ENCODE measurements at places on chromosomes 13 and 19.

- no peak for ATAC-seq
These were observed 56.2 kb upstream of the USPL1 start for GRCh38 chr13:30561511-30561910.

DNA sequence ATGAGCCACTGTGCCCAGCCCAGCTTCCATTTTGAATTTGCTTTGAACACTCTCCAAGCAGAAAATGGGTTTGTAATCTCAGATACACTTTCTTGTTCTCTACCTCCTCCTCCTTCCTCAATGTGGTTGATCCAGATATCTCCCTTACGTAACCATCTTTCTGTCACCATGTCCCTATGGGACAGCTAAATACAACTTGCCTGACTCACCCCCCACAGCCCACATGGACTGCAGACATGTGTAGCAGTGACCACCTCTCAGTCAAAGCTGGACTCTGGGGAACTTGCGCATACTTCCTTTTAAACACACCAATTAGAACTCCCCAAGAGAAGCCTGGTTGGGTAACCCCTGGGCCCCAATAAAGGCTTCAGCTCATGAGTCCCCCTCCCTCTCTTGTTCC, 10.8 kb upstream of the ZNF799 start:
- ATAC-seq: no peak

DNA sequence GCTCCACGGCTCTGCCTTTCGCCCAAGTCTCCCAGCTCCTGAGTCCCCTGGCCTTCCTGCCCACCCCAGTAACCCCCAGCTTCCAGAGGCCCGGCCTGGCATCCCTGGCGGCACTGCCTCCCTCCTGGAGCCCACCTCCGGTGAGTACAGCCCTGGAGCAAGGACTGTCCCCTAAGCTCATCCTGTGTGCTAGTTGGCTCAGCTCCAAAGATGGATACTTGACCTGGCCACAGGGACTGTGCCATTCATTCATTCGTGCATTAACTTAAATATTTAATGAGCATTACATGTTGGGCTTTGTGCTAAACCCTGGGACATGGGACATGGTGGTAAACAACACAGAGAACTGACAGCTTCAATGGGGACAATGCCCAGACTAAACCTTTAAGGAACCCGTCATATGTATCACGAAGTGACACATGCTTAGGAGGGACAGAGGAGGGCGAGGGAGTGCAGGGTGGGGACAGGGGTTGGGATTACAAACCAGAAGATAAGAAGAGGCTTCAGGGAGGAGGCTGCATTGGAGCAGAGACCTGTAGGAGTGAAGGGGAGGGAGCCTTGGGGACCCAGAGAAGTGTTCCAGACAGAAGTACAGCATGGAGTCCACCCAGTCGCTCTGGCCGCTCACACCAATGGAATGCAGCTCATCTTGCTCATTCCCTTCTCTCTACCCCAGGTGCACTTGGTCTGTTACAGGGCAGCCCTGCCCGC, 6.9 kb upstream of the OVOL3 start:
- ATAC-seq: no peak

DNA sequence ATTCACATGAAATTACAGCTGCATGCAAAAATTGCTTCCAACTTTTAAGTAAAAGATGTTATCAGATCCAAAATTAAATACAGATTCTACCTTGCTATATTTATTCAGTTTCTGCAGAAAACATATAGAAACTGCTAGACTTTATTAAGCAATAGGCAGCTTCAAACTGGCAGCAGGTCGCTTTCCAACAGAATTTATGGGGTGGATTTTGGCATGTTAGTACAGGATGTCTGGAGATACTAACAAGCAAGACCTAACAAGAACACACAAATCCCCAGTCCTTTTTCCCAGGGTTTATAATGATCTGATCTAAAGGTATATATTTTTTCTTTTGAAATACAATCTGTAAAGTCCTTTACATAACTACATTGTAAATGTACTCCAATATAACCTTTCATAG, 27.5 kb downstream of the TBC1D4 start:
- no peak for ATAC-seq

DNA sequence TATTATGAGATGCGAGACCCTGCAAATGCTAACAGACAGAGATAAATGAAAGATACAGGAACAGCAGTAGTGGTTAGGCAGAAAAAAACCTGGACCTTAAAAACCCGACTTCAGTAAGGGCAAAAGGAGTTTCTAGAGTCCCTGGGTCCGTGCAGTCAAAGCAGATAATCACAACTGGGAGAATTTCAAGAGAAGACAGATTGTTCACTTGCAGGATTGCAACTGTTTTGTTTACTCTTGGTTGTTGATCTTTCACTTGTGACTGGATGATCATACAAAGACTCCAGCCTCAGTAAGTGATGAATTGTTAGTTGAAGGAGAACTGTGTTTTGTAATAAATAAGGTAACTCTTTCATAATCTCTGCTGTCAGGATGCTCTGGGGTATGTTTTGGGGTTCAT, 135.1 kb downstream of the GPC6 start:
- ATAC-seq: no peak

GRCh38 chr19:33245948-33246708, 20.5 kb upstream of the SLC7A10 start:
- ATAC-seq: no peak

- peak; percentile 28 for ATAC-seq
These were observed 108.3 kb downstream of the DOCK9 start for GRCh38 chr13:98869408-98870090.

DNA sequence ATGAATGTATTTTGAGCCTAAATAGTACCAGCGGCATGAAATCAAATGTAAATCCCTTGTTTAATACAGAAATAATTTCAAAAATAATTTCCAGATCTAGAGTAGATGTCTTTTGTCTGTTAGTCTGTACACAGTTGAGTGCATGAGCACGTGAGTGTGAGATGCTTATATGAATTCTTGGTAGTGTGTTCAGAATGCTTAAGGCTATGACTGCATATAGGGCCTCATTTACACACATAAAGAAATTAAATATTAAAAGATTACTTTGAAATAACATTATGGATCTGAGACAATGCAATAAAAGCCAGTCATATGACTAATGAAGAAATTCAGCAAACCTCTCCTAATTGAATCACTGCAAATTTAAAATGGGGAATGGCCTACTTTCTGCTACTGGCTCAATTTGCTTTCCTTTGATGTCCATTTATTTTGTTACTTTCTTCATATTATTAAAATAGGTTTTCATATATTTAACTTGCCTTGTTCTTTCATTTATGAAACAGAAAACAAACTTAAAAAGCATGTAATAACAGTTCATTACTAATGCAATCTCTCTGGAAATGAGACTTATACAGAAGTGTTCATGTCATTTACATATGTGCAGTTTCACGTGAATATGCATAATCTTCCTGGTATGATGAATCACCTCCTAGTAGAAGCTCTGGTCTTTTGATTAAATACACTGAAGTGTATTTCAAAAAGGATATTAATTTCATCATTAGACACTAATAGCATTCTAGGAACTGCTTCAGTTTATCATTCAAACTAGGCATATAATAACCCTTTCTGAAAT, 4.5 kb downstream of the AMER2 start:
- ATAC-seq: peak; percentile 70

GRCh38 chr19:1538978-1539377, 15.1 kb downstream of the PLK5 start:
- ATAC-seq: no peak

DNA sequence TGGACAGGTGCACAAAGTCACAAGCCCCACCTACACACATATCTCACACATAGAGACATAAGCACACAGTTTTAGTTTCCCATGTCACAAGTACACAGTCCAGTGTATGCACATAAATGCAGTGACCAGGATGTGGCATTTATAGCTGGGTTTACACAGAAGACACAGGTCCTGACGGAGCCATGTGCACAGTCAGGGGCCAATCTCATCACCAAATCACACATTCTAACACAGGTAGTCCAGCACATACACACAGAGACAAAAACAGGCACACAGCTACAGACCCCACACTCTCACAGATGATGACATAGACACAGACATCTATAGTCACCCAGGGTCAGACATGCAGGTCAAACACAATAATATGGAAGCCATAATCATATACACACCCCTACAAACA, 2.1 kb downstream of the NUMBL start:
- no peak for ATAC-seq

DNA sequence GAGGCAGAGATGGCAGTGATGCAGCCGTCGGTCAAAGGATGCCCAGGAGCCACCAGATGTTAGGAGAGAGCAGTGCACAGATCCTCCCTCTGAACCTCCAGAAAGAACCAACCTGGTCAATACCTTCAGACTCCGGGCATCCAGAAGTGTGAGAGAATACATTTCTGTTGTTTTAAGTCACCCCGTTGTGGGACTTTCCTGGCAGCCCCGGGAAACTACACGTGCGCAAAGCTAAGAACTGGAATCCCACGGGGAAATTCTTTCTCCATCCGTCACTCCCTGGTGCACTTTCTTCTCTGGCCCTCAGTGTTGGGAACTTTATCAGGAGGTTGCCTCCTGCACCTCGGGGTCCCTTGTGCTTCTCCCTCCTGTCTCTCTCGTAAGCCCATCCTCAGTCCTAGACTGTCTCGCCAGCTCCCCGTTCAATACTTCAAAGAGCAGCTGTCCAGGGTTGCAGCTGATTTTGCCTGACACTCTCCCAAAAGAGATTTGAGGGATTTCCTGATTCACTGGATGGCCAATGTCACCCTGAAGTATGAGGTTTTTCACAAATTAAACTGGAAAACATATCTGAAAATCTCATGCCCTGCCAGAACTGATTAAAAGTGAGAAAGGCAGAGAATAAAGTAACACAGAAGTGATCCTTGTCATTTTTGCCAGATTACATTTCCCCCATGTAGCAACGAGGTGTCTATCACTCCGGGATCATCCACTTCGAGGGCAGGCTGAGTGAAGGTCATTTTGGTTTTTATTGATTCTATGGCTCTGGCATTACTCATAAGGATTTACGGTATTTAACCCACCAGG, 136.8 kb downstream of the DCT start:
- no peak for ATAC-seq

DNA sequence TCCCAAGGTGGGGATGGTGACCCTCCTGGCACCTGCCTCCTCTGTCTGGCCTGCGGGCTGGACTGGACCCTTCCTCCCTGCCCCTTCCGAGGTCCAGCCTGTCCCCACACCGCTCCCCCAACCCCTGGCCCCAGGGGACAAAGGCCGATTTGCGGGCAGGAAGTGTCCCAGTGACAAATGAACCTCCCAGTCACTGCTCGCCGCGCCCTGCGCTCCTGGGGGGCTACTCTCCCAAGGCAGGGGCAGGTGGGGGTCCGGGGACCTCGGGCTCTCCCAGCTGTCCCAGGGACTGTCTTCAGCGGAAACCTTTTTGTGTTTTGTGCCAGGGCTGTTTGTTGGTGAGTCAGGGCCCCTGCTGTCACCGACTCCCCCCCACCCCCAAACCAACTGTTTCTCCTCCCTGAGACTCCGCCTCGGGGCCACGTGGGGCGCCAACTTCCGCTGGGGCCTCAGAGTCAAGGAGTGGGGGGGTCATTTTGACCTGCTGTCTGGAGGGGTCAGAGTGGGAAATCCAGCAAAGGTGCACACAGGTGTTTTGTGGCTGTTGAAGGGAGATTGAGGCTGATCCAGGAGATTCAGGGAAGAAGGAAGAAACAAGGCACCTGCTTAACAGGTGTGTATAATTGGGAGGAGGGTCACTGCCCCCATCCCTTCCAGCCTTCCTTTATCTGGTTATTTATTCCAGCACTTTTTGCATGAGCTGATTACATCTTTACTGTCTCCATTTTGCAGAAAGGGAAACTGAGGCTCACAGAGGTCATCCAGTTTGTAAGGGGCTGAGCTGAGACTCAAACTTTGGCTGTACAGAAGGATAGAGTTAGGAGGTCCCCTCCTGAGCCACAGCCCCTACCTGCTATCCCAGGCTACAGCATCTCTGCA, 831 bp downstream of the PGPEP1 start:
- ATAC-seq: peak; percentile 84

- no peak for ATAC-seq
These were observed 59.4 kb downstream of the GPC6 start for GRCh38 chr13:93286047-93286446.

DNA sequence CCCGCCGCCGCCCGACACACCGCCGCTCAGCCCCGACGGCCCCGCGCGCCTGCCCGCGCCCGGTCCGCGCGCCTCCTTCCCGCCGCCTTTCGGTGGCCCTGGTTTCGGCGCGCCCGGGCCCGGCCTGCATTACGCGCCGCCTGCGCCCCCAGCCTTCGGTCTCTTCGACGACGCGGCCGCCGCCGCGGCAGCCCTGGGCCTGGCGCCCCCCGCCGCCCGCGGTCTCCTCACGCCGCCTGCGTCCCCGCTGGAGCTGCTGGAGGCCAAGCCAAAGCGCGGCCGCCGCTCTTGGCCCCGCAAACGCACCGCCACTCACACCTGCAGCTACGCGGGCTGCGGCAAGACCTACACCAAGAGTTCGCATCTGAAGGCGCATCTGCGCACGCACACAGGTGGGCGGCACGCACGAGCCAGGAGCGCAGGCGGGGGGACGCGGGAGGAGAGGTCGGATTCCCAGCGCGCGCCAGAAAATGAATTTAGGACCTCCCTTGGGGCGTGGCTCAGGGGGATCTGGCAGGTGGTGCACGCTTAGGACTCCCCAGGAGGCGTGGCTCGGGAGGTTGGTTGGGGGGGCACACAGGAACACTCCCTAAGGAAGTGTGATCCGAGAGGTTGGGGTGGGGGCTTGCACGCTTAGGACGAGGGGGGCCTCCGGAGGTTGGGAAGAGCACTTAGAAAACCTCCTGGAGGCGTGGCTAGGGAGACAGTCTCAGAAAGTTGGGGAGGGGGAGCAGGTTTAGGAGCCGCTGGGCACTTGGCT, 1.2 kb downstream of the KLF2 start:
- ATAC-seq: no peak

GRCh38 chr13:52846567-52847321, 1.7 kb downstream of the PCDH8 start:
- ATAC-seq: no peak

DNA sequence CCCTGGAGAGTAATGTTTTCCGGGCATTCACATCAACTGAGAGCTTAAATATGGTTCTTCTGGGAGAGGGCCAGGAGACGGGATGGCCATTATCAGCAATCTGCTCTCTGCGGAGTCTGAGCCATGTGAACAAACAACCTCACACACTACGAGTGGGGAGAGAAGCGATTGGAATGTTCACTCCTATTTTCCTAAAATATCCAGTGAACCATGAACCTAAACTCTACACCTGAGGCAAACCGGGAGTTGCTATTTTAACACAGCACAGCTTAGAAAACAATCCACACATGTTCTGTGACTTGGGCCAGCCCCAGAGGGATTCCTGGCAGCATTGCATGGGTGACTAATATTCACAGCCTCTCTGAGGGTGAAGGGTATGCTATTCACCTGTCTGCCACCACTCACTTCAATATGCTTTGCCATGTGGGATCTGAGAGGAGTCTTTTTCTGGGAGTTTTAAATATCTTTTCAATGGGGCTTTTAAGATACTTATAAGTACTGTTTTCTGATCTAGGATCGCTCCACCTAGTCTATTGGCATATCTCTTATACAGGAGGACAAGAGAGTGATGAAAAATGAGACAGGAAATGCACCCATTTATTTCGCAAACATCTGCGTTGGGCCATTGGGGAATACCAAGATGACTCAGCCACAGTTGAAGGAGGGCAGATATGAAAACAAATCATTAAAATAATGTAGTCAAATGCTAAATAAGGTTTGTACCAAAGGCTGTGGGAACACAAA, 72.6 kb upstream of the SERP2 start:
- ATAC-seq: peak; percentile 63

GRCh38 chr19:14563989-14564651, 7.7 kb downstream of the NDUFB7 start:
- ATAC-seq: peak; percentile 45
